ENCODE measurements at places on chromosomes 12 and 14.

DNA sequence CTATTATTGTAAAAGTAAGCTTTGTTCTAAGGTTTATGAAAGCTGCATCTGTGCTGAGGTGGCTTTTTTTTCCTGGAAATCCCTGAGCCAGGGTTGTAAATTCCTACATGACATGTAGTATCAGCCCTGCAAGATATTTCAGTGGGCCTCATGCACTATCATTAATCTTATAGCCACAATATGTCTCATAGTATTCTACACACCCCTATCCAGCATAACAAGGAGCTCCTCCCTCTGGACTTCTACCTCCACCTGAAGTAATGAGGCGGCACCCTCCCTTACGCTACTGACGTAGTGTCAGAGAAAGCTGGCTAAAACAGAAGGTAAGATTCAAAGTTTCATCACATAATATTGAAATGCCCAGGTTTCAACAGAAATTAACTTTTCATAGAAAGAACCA is 35.5 kb downstream of the SLC5A8 start:
- no peak for DNase-seq

GRCh38 chr14:95831041-95831440 is 45.6 kb upstream of the TUNAR start:
- no peak for DNase-seq

- DNase-seq, result no peak
These were observed 36.3 kb downstream of the SNRNP35 start for GRCh38 chr12:123494124-123494851.

DNA sequence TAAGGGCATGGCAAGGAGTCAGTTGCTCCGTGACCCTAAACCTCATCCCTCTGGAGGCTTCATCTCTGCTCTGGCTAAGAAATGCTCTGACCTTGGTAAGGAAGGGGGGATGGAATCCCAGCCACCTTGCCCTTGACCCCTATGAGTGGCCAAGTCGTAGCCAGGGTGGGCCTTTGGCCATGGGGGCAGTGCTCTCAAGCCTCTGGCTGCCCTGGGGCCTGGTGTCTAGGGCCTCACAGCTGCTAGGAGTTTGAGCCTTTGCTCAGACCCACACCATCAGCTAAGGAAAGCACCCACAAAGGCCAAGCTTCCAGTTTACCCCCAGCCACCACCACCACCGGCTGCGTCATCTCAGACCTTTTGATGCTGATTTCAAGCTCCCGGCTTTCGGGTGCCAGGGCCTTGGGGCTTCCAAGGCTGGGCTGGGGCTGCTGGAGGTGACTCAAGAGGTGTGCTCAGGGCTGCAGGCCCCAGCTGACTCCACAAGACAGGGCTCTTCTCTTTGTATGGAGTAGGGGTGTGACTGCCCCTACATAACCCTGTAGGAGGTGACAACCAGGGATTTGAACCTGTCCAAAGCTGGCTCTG is 3.7 kb downstream of the ASB2 start:
- no peak for DNase-seq

GRCh38 chr12:122028165-122028904 is 6.7 kb downstream of the BCL7A start:
- DNase-seq, result peak; percentile 44

GRCh38 chr12:22577667-22578066 is 33.3 kb upstream of the C2CD5 start:
- DNase-seq, result no peak

GRCh38 chr14:73783107-73783727 is 68.4 kb upstream of the PTGR2 start:
- DNase-seq, result no peak

- DNase-seq, result no peak
These were observed at the start of gene PLEKHD1 for GRCh38 chr14:69484444-69485314. Gene PLEKHD1, plus strand, starts transcription at chr14:69484728. Its CDS starts 238 bp downstream, at chr14:69484966.

- DNase-seq, result no peak
These were observed 1262.3 kb upstream of the USP15 start for GRCh38 chr12:60997869-60998378.

- DNase-seq, result no peak
These were observed 34.8 kb upstream of the MAPKAPK5 start for GRCh38 chr12:111807232-111807631.

DNA sequence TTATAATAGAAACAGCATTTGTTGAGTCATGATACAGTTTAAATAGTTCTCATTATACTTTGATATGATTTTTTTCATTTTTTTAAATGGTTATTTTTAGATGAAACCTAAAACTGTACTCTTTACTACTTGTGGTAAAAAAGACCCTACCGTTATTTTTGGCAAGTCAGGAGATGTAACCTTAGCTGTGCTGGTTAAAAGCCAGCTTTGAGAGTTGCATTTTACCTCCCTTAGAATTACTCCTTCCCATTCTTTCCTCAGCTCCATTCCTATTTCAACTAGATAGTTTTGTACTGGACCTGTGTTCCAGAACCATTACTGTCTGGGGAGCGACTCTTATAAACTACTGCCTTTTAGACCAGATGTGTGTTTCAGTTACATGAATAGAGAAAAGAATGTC is 92.0 kb downstream of the RAD51B start:
- DNase-seq, result no peak

GRCh38 chr12:46439793-46440511 is 67.4 kb upstream of the SLC38A2 start:
- no peak for DNase-seq

GRCh38 chr12:65510584-65511050 is 232.1 kb downstream of the MSRB3 start:
- DNase-seq, result peak; percentile 68

DNA sequence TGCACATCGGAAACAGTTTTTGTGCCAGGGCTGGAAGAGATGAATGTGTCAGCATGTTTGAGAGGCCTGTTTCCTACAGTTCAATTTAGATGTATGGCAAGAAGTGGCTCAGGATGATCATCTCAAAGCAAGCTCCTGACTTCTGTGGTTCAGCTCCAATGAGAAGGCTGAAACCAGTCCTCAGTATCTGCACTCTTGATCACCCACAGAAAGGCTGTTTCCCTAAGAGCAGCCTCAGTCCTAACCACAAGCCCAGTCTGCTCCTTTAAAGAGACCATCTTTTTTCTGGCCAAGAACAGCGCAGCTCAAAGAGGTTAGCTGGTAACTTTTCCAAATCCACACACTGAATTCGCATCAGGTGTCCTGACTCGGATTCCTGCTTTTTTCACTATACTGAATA is 19.2 kb downstream of the CSRP2 start:
- DNase-seq, result no peak

DNA sequence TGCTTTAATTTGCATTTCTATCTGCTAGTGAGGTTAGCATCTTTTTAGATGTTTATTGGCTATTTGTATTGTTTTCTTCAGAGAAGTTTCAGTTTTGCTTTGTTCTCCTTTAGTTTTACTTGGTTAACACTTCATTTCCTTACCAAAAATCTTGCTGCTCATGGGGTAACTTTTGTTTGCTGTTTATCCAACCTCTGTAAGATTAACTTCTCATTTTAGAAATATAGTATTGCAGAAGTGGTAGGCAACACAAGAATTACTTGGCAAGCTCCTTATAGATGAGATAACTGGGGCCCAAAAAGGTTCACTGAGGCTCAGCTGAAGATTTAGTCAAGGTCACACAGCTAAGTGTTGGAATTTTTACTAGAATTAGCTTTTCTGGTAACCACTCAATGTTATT is 40.5 kb downstream of the ALKBH1 start:
- no peak for DNase-seq

DNA sequence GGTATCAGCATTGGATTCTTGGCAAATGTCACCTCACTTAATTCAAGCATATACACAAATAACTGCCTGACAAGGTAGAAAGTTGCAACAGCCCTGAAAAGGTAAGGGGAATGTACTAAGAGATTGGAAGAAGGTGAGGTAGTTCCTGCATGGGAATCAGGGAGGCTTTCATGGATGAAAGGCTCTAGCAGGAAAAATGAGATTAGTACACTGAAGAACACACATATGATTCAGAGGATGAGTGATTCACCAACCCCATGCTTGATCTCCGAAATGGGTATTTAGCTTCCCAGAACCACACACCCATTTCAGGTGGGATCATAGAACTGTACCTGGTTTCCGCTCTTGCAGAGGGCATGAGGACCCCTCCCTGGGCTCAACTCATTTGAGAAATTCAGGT is 65.8 kb downstream of the PAH start:
- no peak for DNase-seq

DNA sequence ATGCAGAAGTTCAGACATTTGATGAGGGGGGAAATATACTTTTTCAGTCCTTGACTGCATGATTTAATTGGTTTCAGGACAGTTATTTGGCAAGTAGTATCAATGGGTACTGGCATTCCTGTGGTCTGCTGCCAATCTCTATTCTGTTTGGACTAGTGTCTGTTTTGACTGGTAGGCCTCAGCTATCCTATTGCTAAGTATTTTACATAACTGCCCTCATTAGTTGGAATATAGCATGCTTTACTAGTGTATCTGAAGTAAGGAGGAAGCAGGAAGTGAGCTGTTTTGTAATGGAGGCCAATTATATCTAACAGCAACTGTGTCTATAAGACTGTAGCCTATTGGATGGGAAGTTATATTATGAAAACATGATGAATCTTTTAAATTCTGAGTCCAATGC is 104.3 kb downstream of the FLRT2 start:
- no peak for DNase-seq

- DNase-seq, result peak; percentile 90
These were observed 2.0 kb downstream of the TPI1 start for GRCh38 chr12:6869049-6870021.

GRCh38 chr12:22978962-22979361 is 354.0 kb downstream of the ETNK1 start:
- DNase-seq, result no peak

DNA sequence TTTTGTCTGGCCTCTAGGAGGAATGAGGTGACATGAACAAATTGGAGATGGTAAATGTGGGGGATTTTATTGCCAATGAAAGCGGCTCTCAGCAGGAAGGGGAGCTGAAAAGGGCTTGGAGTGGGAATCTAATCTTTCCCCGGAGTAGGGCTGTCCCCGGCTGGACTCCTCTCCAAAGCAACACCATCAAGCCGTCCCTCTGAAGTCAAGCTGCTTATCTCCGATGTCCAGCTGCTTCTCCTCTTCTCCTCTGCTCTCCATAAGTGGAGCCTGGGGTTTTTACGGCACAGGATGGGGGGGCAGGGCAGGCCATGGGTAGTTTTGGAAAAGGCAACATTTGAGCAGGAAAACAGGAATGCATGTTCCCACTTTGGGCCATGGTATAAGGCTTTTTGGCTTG is 113.5 kb downstream of the TMEM132D start:
- no peak for DNase-seq

DNA sequence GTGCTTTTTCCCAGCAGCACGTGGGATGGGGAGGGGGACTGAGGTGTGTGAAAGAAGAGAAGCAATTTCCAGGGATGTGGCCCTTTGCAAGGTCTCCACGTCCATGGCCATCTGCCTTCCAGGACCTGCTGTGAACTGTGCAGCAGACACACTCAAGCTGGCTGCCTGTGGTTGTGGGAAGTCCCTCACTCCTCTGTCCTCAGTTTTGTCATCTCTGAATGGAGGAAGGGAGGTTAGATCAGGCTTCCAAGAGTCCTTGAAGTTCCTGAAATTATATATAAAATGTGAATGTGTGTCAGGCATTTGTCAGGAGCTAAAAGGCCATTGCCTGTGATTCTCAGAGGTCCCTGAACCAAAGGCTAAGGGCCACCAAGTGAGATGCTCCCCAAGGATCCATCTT is 328.2 kb downstream of the CACNA1C start:
- DNase-seq, result no peak

GRCh38 chr12:69415471-69416275 is 54.5 kb upstream of the FRS2 start:
- DNase-seq, result peak; percentile 68

DNA sequence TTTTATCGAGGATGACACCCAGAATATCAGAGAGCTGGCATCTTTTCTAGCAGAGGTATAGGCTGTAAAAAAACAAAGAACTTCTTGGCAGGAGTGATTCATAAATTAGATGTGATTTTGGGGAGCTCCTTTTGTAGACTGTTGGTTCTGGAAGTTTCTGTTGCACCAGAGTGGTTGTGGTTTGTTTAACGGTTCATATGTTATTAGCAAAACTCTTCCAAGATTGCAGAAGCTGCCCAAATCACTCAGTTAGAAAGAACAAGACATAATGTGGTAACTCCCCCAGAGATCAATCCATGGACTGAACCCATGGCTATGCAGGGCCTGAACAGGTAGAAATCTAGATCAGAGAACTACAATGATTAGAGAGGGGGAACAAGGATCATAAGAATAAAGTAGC is 6.7 kb upstream of the RNASE10 start:
- no peak for DNase-seq

- no peak for DNase-seq
These were observed 444.0 kb downstream of the AACS start for GRCh38 chr12:125509195-125509594.

DNA sequence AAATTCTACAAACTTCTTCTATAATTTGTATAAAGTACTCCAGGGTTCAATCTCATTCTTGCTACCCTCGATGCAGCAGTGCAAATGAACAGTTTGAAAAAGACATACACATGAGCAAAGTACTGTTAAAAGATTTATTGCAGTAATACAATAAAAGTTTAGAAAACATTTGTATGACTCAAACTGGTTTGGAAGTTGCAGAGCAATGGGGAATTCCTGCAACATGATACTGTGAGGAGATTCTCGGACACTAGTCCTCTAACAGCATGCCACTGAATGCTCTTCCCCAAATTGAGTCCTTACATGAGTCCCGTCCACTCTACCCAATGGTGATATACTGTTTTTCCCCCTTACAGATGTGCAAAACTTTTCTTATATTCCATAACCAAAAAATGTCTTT is 45.4 kb downstream of the ATG14 start:
- no peak for DNase-seq

- DNase-seq, result no peak
These were observed 4.3 kb upstream of the REC8 start for GRCh38 chr14:24167469-24168114.

All from body of pancreas (tissue), 4 donors.